Cardiac muscle cell (in vitro differentiated cells and primary cell): ENCODE measurements at places on chromosomes 16 and 17.

- no peak for DNase-seq
Observed at GRCh38 chr17:2847381-2848333, 51.4 kb downstream of the RAP1GAP2 start.

DNA sequence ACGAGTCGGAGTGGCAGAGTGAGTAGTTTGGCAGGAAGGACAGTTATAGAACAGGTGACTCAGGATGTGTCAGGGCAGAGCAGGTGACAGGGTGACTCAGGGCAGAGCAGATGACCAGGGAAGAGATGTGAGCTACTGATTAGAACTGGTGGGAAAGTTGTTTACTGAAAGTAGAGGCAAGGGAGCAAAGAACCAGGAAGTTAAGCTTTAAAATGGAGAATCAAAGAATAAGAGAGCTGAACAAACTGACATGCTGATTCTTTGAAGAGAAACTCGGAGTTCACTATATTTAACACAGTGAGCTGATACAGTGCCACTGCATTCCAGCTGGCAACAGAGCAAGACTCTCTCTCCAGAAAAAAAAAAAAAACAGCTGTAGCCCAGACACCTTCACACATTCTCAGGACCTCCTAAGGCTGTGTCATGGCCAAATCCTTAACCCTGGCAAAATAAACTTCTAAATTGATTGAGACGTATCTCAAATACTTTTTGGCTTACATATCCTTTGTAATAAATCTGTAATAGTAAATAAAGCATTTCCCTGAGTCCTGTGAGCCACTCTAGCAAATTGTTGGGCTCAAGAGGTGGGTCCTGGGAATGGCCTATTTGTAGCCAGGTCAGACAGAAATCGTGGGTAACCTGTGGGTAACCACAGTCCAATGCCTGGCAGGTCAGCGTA lies 12.3 kb upstream of the UBE2I start:
- DNase-seq, result peak; percentile 48

DNA sequence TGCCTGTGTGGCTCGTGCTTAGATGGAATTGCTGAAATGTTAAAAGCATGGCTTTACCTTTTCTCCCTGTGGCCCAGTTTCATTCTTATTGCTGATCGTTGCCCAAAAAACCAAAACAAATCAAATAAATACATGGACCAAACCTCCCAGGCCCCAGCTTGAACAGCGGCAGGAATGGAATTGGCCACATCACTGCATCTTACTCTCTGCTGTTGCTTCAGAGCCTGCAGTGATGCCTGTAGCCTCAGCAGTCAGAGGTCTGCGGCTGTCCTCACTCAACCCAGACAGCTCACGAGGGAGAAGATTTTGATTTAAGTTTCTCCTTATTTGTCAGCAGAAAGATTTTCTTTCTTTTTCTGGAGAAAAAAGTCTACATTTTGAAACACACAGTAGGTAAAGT lies 91.5 kb downstream of the NPIPB11 start:
- DNase-seq, result no peak

DNA sequence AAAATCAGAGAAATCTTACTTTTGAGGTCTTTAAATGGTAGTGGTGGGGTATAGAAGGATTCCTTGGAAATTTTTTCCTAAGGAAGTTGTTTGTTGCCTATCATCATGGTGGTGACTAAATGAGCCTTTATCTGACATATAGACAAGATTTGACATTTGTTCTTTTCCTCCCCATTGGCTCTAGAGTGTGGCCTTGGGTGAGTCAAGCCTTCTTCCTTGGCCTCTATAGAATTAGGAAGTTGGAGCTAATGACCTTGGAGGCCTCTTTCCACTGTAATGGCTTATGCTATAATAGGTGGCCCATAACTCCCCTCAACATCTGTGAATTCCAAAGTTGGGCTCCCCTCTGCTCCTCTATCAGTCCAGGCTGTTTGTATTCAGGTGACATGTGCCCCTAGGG lies 79.1 kb upstream of the HNF1B start:
- no peak for DNase-seq

- no peak for DNase-seq
Observed at GRCh38 chr17:40534371-40535189, 30.7 kb downstream of the CCR7 start.

DNA sequence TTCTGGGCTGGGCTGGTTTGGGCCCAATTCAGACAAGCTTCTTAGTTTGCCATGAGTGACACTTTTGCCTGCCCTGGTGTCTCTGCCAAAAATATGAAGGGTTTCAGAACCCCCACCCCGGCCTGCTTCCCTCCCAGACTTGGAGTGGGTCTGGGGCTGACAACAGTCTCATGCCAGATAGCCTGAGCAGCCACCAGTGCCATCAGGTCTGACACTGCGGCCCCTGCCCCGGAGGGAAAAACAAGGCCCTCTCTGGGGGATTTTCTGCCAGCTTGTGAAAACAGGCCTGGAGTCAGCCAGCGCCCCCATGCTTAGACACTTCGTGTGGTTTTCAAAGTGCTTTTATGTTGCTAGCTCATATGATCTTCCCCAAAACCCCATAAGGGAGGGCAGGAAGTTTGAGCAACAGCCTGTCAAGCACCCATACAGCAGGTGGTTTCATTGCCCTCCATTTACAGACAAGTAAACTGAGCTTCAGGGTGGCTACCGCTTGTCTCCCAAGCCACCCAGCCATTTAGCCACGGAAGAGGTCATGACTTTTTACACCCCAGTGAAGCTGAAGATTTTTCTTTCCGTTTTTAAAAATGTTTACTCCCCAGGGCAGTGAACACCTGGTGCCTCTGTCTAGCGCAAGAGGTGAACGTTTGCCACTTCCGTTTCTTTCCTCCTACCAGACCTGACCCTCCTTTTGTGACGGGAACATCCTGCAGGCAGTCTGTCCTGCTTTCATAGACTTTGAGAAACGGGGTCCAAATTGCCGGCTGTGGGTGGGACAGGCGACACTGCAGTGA lies 300.6 kb downstream of the SEC14L1 start:
- peak; percentile 40 for DNase-seq

- peak; percentile 96 for DNase-seq
Observed at GRCh38 chr17:32141258-32141657, 1.0 kb upstream of the RHOT1 start.

- no peak for DNase-seq
Observed at GRCh38 chr17:27519550-27519949, 63.3 kb downstream of the KSR1 start.
